Activated CD4-positive, alpha-beta T cell treated with anti-CD3 and anti-CD28 coated beads for 36 hours (primary cell): ENCODE measurements at places on chromosomes 12 and 14.
A peak's percentile ranks its signal among the peaks of the same experiment; 100 is the strongest.

DNA sequence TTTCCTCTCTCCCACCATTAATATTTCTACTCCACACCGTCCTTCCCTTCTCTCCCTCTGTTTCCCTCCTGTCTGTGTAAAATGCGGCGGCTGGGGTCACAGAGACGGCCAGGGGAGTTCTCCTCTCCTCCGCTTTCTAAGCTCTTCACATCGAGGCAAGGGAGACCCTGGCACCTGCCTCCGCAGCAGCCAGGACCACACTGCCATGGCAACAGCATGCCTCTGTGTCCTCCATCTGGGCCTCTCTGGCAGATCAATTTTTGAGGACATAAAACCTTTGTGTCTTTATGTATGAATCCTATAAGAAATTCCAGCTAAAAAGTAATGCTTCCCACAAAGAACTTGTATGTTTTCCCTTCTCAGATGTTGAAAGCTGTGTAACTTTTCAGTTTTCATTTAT, 41.4 kb downstream of the DYRK4 start:
- no peak for DNase-seq
- peaks cover 2% of the 10 kb centered on the region for H3K36me3 ChIP-seq
- no peak overlapping the region for H3K27ac ChIP-seq
- H3K4me1 ChIP-seq: peaks cover 18% of the 10 kb centered on the region

DNA sequence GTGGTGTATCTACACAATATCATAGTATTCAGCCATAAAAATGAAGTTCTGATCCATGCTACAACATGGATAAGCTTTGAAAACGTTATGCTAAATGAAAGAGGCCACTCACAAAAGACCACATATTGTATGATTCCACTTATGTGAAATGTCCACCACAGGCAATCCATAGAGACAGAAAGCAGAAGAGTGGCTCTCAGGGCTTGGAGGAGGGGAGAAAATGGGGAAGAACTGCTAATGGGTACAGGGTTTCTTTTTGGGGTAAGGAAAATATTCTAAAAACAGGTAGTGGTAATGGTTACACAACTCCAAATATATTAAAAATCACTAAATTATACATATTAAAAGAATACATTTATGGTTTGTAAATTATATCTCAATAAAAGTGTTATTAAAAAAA, 16.5 kb downstream of the SCNN1A start:
- no peaks in the 10 kb centered on the region for H3K27me3 ChIP-seq
- no peak overlapping the region for H3K4me3 ChIP-seq
- no peaks in the 10 kb centered on the region for H3K36me3 ChIP-seq
- DNase-seq: no peak
- no peak overlapping the region for H3K27ac ChIP-seq

- H3K4me1 ChIP-seq: peaks cover 67% of the 10 kb centered on the region
- no peak for DNase-seq
- no peaks in the 10 kb centered on the region for H3K27me3 ChIP-seq
Observed at GRCh38 chr14:89407856-89408255, 9.2 kb downstream of the FOXN3 start.

DNA sequence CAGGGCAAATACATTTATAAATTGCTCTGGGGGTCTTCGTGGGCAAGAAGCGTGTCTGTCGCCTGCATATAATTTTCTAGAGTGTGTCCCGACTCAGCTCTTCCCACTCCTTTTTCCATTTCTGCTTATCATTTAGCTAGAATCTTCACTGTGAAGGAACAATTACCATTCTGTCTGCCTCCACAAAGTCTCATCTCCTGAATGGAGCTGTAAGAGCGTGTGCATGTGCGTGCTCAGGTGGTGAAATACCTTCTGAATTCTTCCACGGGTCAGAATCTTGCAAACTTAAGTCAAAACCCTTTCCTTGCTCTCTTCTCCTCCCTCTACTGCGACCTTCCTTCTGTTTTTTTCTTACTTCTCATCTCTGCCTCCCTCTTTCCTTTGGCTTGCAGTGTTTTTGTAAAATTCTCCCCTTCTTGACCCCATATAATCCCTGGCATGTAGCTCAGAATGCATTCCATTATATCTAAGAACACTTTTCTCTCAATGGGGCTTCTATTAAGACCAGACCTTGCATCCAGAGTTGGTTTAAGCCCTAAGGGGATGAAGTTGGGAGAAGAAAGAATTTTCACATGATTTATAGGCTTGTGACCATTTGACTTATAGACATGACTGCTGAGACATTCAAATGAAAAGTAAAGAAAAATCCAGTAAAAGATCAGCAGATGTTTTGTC, 25.0 kb upstream of the GSG1 start:
- H3K36me3 ChIP-seq: no peaks in the 10 kb centered on the region
- no peaks in the 10 kb centered on the region for H3K4me1 ChIP-seq
- peaks cover 4% of the 10 kb centered on the region for H3K27me3 ChIP-seq
- DNase-seq: no peak
- H3K27ac ChIP-seq: no peak overlapping the region
- no peak overlapping the region for H3K4me3 ChIP-seq

GRCh38 chr14:37796703-37797416, 201.4 kb downstream of the TTC6 start:
- no peak overlapping the region for H3K27ac ChIP-seq
- no peaks in the 10 kb centered on the region for H3K4me1 ChIP-seq
- DNase-seq: no peak
- no peaks in the 10 kb centered on the region for H3K27me3 ChIP-seq
- no peak overlapping the region for H3K4me3 ChIP-seq

DNA sequence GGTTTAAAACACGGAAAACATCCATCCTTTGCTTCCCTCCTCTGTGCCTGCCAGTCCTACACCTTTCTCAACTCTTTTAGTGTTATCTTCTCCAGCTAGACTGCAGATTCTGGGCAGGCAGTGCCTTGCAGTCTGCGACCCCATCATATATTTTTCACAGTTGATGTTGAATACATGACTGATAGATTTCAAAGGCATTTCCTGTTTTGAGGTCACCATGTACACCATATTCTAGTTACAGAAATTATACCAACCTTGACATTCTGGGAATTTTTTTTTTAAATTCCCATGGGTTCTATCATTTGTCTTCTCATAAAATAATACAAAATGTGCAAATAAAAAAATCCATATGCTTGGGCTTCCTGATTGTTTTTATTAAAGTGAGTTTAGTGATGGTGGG, 16.6 kb downstream of the SOCS2 start:
- peaks cover 44% of the 10 kb centered on the region for H3K27me3 ChIP-seq
- no peak for DNase-seq
- peaks cover 7% of the 10 kb centered on the region for H3K4me1 ChIP-seq
- H3K27ac ChIP-seq: no peak overlapping the region
- H3K36me3 ChIP-seq: no peaks in the 10 kb centered on the region

- no peaks in the 10 kb centered on the region for H3K27me3 ChIP-seq
- no peak overlapping the region for H3K27ac ChIP-seq
- peaks cover 12% of the 10 kb centered on the region for H3K36me3 ChIP-seq
- H3K4me3 ChIP-seq: no peak overlapping the region
- peaks cover 8% of the 10 kb centered on the region for H3K4me1 ChIP-seq
- DNase-seq: no peak
Observed at GRCh38 chr12:14505626-14506596, 61.8 kb downstream of the PLBD1 start.

DNA sequence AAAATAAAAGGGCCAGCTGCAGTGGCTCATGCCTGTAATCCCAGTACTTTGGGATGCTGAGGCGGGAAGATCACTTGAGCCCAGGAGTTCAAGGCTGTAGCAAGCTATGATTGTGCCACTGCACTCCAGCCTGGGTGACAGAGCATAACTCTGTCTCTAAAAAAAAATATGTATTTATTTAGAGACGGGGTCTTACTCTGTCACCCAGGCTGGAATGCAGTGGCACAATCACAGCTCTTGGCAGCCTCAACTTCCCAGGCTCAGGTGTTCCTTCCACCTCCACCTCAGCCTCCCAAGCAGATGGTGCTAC, 179.3 kb upstream of the ATF7IP start:
- no peak overlapping the region for H3K4me3 ChIP-seq
- no peak overlapping the region for H3K27ac ChIP-seq
- peaks cover 5% of the 10 kb centered on the region for H3K27me3 ChIP-seq
- H3K4me1 ChIP-seq: no peaks in the 10 kb centered on the region
- DNase-seq: no peak

DNA sequence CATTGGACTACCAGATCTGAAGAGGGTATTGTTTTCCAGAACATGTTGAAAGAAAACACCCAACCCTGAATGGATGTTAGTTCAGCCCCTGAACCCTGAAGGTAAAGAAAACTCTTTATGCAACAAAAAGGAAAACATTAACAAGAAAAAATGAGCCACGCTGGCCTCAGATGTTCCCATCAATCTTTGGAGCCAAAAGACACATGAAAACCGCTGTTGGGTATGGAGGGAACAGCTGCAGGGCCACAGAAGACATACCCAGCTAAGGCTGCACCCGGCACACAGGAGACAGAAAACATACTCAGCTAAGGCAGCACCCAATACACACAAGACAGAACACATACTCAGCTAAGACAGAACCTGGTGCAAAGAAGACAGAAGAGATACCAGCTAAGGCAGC, 51.3 kb upstream of the GALNT9 start:
- H3K27ac ChIP-seq: no peak overlapping the region
- DNase-seq: no peak
- H3K36me3 ChIP-seq: no peaks in the 10 kb centered on the region
- H3K27me3 ChIP-seq: peaks cover 22% of the 10 kb centered on the region

DNA sequence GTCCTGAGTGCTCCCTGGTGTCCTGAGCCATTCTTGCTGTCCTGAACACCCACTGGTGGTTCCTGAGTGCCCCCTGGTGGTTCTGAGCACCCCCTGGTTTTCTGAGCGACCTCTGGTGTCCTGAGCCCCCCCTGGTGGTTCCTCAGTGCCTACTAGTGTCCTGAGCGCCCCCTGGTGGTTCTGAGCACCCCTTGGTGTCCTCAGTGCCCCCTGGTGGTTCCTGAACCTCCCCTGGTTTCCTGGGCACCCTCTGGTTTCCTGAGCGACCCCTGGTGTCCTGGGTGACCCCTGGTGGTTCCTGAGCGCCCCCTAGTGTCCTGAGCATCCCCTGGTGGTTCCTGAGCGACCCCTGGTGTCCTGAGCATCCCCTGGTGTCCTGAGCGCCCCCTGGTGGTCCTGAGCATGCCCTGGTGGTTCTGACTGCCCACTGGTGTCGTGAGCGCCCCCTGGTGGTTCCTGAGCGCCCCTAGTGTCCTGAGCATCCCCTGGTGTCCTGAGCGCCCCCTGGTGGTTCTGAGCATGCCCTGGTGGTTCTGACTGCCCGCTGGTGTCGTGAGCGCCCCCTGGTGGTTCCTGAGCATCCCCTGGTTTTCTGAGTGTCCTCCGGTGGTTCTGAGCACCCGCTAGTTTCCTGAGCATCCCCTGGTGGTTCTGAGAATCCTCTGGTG, 473.1 kb downstream of the TMEM121 start:
- peak overlapping the region; percentile 68 for H3K4me3 ChIP-seq
- H3K27me3 ChIP-seq: no peaks in the 10 kb centered on the region
- H3K36me3 ChIP-seq: no peaks in the 10 kb centered on the region
- peak; percentile 98 for DNase-seq

DNA sequence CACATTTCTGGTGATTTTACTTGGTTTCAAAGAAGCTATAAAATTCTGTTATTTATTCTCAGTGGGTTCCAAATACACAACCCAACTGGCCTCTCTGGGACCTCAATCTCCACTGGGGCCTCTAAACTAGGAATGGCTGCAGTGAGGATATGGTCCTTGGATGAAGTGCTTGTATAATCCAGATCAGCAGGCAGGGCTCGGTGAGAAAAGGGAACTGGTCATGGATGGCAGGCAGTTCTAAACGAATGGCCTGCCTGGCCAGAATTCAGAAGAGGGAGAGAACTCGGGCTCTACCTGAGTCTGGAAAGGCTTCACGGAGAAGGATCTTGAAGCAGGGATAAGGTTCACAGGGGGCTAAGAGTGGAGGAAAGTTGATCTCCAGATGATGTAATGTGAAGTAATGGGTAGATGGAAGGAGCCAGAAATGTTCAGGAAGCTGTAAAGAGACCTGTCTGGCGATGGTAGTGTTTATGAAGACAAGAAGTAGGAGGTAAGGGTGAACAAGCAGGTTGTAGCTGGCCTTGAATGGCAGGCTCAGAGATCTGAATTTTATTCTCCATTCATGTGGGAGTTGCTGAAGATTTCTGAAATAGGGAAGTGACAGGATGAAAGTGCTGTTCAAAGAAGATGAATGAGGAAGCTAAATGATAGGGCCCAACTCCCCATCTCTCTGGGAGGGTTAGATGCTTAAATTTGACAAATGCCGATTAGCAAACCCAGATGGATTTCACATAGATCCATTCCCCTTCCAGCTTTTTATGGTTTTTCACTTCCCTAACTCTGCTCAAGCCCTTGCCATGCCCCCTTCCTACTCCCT, 31.5 kb upstream of the ANO6 start:
- H3K27ac ChIP-seq: no peak overlapping the region
- H3K36me3 ChIP-seq: peaks cover 12% of the 10 kb centered on the region
- H3K4me3 ChIP-seq: no peak overlapping the region
- DNase-seq: no peak

GRCh38 chr14:74785056-74785613, 22.0 kb downstream of the YLPM1 start:
- H3K27ac ChIP-seq: peak overlapping the region; percentile 67
- DNase-seq: no peak
- H3K4me1 ChIP-seq: peaks cover 26% of the 10 kb centered on the region

DNA sequence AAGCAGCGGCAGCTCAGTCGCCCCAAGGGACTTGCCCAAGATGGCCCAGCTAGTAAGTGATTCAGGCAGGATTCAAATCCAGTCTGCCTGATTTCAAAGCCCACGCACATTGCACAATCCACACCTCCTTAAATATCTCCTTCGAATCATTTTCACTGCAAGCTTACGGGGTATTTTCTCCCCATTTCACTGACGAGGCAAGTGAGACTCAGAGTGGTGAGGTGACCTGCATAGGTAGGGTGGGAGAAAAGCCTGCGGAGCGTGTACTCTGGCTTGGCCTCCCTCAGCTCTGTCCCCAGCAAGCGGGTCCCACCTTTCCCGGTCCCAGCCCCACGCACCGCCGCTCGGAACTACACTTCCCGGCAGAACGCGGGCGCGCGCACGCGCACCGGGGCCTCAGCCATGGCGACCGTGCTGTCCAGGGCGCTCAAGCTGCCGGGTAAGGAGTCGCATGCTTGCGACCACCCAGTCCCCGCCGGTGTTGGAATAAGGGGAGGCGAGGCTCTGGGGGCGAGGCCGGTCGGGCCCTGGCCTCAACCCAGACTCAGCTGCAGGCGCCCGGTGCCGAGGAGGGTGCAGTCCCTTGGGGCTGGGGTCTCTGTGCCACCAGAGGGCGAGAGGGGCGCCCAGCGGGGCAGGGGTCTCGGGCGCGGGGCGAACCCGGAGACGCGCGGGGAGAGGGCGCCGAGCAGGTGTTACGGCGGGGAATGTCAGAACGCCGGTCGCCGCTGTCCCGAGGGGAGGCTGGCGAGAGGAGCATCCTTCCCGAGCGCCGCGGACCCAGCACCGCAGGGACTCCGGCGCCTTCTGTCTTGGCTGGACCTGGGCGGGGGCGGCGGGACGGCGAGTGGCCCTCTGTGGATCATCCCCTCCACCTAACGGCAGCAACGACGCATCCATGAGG, at the start of gene FAM234B:
FAM234B (plus strand) TSS at position 380 of the 904 bp plus-strand sequence; CDS start at position 403, 23 bp downstream.
- peaks cover 2% of the 10 kb centered on the region for H3K36me3 ChIP-seq
- peaks cover 27% of the 10 kb centered on the region for H3K4me1 ChIP-seq
- peak within 1 kb of the TSS; percentile 77 for H3K27ac ChIP-seq
- peak; percentile 85 for DNase-seq
- peak within 1 kb of the TSS; percentile 83 for H3K4me3 ChIP-seq
- H3K27me3 ChIP-seq: peaks cover 5% of the 10 kb centered on the region
